ENCODE measurements at places on chromosomes 2 and 18.

- no peak for DNase-seq
Measured at GRCh38 chr2:165815299-165816141, 21.5 kb upstream of the GALNT3 start.

DNA sequence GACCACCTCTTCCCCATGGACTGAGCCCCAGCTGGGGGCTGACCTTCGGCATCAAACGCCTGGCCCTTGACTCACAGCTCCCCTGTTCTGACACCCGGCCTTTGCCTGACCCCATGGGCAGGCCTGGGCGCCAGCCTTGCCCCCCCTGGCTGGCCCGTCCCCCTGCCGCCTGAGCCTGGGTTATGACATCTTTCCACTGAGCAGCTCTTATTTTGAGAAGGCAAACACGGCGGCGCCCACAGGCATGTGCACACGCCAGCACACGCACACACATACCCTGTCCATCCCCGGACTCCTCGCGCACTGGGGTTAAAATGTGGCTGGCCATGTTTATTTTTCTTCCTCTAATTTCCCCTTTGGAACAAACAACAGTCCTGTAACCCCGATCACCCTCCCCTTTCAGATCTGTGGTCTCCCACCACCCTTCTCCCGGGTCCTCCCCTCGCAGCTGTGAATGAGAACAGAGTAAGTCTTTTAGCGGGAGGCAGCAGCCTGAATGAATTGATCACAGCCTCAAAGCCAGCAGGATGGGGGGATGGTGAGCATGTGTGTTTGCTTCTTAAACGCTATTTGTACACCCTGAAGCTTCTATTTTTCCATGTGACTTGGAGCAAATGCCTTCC lies 11.8 kb upstream of the ATOH8 start:
- DNase-seq, result no peak

GRCh38 chr2:194750926-194751325 lies 906.1 kb upstream of the SLC39A10 start:
- no peak for DNase-seq

- no peak for DNase-seq
Measured at GRCh38 chr2:67451086-67451832, 54.1 kb downstream of the ETAA1 start.

DNA sequence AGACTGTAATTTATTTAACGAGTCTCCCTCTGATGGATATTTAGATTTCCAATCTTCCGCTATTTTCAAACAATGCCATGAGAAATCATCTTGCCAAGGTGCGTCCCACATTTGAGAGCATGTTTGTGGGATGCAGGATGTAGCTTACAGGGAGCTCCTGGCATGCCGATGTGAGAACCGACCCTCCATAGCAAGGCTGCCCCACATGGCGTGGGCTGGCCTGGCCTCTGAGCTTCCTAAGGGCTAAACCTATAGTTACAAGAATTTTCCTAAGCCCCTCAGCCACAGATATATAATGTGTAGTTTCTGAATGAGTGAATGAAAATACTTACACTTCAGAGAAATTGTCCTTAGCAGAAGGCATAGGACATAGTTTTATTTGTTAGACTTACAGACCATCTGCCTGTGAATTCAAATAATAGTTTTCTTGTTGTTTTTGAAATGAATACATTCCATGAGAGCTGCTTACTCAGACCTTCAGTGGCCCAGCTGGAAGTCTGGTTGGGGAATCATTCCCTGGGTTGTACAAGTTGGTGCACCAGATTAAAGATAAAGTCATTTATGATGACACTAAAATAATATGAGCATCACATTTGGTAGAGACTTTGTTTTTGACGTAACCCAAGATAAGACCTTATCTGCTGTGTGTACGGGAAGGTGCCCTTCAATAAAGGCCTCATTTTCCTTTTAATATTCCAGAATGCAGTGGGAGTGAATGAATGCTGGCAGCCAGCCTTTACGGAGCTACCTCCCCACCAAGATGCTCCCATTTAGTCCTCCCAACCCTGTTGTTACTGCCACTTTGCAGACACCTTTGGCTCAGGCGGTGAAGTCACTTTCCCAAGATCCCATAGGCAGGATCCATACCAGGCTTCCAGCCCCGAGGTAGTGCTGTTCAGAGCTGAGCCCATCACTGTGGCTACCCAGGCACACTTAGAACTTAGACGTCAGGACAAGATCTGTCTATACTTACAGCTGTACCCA lies 107.1 kb downstream of the GLI2 start:
- no peak for DNase-seq

GRCh38 chr2:96772903-96773671 lies 12.4 kb downstream of the CNNM4 start:
- DNase-seq, result no peak

DNA sequence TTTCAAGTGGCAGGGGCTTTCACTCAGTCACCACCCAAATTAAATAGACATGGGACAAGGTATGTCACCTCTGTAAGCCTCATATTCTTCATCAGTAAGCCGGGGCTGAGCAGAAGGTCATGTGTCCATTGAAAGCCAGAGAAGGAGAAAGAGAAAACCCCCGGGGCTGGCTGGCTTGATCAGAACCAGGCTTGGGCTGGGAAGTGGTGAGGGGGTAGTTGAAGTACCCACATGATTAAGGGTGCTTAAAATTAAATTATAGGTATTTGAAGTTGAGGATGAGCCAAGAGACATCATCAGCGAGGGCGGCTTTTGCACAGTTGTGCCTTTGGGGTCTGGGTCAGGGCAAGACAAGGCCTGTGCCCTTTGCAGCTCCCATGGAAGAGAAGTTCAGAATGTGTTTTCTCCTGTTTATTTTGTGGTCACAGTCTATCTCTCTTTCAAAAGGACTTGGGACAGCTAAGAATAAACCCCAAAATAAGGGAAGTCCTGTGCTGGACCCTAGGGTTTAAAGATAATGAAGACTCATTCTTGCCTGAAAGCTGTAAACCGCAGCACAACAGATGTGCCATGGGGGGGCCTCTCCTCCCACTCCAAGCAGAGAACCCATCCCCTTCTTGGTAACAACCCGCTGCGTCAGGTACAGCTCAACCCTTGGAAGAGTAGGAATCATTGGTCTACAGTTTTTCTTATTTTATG lies 10.7 kb downstream of the DBI start:
- no peak for DNase-seq

DNA sequence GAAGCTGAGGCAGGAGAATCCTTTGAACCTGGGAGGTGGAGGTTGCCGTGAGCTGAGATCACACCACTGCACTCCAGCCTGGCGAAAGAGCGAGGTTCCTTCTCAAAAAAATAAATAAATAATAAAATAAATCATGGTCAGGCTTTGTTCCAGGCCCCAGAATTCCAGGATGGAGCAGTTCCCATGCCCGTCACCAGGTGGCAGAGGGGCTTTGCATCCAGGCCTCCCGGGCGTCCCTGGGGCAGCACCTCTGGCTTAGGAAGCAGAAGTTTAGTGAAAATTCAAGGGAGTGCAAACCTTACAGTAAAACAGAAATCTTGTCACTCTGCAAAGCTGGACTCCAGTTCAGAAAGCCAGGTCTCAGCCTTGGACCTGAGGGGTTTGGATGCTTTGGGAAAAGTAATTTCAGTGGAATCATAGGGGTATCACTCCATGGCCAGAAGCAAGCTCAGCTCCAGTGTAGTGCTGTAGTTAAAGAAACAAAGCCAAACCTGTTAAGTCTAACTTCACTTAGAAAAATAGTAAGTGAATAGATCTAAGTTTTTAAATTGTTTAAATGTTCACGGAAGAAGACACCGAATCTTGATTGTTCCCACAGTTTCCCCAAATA lies 512.7 kb downstream of the CMPK2 start:
- no peak for DNase-seq

- no peak for DNase-seq
Measured at GRCh38 chr2:43082111-43082894, 144.1 kb downstream of the ZFP36L2 start.

DNA sequence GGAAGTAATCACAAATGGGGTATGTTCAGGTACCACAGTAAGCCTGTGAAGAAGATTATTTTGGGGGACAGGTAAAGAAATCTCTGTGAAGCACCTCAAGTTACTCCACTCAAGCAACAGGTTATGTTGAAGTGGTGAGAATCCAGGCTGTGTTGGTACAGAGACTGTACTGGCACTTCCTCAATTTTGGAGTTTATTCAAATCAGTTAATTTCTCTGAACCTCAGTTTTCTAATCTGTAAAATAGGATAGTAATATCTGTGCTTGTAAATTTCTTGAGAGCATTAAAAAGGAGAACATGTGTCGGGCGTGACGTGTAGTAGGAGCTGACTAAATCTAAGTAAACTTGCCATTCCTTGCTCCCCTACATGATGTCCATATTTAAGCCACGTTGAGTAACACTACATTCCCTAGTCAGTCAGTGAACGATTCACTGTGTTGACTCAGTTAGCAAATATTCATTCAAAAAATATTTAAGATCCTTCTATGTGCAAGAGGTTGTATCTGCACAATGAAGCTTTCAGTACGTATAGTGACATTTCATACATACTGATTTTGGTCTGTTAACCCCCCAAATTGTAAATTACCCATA lies 504.2 kb downstream of the ZEB2 start:
- no peak for DNase-seq

- no peak for DNase-seq
Measured at GRCh38 chr2:229749779-229750178, 35.4 kb upstream of the DNER start.

DNA sequence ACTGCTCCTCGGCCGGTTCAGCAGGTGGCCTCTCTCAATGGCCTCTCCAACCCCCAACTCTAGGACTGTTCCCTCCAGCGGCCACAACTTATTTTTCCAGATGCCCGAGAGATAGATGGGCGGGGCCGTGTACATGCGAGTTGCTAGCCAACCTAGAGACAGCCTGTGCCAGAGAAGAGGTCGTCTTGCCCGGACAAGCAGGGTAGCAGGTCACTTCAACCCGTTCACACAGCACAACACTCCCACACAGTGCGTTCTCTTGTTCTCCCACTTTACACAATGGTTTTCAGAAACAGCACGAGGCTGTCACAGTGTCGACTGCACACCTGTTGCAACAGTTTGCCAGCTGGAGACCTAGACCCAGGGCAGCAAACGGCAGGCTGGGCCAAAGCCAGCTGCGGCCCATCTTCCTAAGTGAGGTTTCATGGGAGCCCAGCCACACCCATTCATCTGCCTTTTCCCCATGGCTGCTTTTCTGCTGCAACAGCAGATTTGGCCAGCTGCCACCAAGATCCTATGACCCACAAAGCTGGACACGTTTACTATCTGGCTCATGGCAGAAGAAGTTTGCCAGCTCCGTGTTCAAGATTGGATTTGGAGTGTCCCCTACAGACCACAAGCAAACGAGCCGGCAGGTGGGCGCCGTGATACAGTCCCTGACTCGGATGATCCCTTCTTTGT lies 7.3 kb upstream of the PRLH start:
- DNase-seq, result no peak

DNA sequence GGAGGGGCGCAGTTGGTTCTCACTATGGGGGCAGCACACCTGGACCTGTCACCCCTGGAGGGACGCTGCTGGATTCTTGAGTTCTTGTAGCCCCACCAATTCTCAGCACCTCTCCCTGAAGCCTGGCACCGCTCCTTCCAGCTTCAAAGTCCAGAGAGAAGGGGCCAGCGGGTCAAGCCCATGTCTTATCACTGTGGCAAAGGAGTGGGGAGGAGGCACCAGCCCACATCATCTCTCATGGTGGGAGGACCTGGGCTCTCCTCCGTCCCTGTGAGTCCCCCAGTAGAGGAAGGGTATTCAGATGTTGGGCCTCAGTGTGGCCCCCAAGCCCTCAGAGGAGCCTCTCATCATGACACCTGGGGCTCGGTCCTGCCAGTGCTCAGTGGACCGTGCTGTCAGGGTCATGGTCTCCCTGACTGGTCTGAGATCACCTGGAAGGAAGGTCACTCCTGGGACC lies 67.4 kb downstream of the HS1BP3 start:
- DNase-seq, result no peak

DNA sequence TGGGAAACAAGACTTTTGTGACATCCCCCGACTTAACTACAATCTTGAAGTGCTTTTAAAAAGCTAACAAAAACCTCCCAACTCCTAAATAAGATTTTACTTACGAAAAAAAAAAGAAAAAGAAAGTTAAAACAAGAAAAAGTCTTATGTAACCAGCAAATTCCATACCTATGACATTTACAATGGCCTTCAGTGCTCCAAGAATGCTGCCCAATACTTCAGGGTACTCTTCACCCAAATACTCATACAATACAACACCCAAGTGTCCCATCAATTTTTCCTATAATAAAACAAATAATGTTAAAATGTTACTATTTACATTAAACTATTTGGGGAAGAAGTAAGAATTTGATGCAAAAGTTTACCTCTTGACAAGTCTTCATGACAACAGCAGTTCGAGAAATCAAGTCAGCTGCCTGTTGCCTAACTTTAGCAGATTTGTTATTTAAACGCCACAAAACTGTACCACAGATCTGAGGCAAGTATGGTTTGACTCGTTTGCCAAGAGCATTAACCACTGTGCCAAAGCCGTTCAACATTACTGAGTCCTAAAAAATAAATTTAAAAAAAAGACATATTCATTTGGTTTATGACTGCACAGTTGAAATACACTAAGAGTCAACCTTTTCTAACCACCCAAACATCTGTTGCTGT lies 34.8 kb downstream of the SF3B1 start:
- DNase-seq, result no peak

GRCh38 chr2:126972279-126972626 lies 73.6 kb downstream of the TEX51 start:
- DNase-seq, result no peak

DNA sequence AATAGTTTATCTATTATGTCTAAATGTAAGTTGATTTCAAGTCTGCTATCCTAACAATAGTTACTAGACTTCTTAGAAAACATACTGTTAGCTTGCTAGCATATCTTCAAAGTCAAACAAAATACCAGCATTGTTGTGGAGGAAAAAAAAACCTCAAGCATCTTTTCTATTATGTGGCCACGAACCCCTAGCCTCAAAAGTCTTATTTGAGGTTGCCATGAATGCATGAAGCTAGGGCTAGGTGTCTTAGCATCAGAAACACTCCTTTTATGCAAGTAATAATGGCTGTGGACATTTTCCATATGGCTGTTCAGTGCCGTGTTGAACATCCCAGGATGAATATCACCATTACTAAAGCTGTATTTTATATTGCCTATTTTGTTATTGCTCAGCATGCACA lies 86.6 kb upstream of the OTX1 start:
- DNase-seq, result no peak

DNA sequence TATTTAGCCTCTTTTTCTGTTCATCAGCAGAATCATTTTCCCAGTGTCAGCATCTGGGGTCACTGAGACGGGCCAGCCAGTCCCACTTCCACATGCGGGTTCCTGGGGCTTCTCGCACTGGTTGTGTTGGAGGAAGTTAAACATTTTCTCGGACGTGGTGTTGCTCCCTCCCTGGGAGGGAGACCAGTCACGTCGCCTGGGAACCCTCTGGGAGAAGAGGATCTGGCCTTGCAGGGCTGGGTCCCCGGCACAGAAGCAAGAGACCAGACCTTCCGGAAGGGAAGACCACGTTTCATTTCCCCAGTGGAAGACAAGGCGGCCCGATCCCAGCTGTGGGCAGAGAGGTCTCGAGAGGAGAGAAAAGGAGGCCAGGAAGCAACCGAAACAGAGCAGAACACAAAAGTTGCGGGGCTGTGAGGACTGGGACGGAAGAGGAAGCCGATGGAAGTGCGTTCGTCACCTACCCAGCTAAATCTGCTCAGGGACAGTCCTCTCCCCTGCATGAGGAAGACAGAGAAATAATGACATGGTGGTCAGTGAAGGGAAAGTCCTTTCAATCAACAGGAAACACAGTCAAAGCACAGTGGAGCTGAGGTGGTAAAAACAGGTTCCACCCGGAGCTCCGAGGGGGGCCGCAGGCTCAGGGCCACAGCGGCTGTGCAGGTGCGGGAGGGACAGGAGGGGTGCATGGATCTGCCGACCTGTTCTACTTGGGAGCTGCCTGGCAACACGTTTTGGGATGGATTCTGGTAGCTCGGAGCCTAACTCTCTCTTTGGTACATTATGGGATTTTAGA lies 144.4 kb downstream of the MBP start:
- DNase-seq, result no peak

GRCh38 chr2:221517696-221518151 lies 54.4 kb downstream of the EPHA4 start:
- peak; percentile 70 for DNase-seq

All from activated T-helper 1 cell treated with Interleukin-2 at 50 U/mL for 16 hours (primary cell).